ENCODE measurements at places on chromosomes 12 and 14.

DNA sequence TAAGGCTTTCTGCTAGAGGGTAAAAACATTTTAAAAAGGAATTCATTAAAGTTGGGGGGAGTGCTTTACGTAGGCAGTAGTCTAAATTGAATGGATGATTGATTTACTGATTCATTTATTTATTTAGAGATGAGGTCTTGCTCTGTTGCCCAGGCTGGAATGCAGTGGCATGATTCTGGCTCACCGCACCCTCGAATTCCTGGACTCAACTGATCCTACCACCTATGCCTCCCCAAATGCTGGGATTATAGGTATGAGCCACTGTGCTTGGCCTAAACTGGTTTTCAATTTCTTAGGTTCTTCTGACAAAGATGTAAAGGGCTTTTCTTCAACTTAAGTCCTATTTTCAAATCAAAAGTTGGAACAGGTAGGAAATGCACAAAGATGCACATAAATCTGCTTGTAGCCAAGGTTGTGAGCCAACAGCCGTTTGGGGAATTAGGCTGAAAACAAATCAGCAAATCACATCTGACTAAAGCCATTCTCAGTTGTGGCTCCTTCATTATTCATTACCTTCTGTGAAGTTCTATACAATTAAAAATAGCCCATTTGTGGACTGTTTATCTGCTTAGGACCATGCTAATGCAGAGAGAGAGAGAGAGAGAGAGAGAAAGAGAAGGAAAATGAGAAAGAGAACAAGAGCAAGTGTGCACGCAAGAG lies 218.0 kb downstream of the PPM1H start:
- DNase-seq: no peak

- no peak for DNase-seq
These were observed 4.7 kb downstream of the ADCK1 start for GRCh38 chr14:77804592-77804991.

- DNase-seq: no peak
These were observed 44.1 kb downstream of the PITPNM2 start for GRCh38 chr12:123106640-123107359.

- no peak for DNase-seq
These were observed 981 bp downstream of the SLC48A1 start for GRCh38 chr12:47773858-47774580.

DNA sequence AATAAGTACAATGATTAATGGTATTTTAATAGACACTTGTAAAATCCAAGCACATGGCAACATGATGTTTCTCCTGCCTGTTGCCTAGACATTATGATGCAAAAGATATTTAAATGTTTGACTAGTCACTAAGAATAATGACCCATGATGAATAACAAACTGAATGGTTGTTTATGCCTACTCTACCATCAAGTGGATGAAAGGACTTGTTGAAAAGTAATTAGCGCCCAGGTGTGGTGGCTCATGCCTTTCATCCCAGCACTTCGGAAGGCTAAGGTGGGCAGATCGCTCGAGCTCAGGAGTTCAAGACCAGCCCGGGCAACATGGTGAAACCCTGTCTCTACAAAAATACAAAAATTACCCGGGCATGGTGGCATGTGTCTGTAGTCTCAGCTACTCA lies 30.7 kb downstream of the KIF21A start:
- DNase-seq: no peak
